Glomerular endothelial cell (primary cell): ENCODE measurements at places on chromosomes 1 and 21. TPM values are rescaled to one million over a fixed set of nuclear protein-coding genes. Genes with fewer than 3 reads are reported as not detected.

GRCh38 chr1:98364544-98364943 is 297.0 kb upstream of the SNX7 start:
- no peak for DNase-seq

DNA sequence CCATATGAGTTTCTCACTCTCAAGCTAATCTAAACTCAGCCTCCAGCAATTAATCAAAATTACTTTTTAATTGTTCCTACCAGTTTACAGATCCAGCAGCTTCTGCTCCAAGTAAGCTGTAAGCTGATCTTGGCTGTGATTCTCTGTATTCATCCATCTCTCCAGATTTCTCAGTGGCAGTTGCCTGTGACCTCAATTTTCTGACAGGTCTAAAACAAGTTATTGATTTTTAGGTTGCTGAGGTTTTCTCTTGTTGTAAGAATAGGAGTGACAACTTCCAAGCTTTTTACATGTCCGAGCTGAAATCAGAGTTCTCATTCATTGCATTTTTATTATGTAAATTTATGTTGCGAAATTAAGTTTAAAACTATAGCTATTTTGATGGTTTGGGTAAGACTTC is 1044.4 kb downstream of the PLA2G4A start:
- DNase-seq: no peak

DNA sequence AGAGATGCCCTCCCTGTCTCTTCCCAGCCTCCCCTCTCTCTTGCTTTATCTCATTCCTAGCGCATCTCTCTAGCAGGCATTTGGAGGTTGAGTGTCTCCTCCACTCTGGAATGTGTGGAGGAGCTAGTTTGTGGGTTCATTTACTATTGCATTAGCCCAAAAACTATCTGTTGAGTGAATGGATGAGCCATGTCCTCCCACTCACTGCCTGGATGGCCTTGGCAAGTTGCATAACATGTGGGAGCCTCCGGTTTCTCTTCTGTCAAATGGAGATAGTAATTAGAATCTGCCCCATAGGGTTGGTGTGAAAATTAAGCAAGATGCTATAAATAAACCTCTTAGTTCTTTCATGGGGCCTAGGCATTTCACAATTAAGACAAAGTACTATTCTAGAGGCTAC is 181.8 kb downstream of the KAZN start:
- DNase-seq: no peak

- DNase-seq: no peak
These were observed 22.0 kb downstream of the KIAA0319L start for GRCh38 chr1:35535243-35535642.

- DNase-seq: no peak
These were observed 27.6 kb upstream of the NBL1 start for GRCh38 chr1:19616489-19616888.

GRCh38 chr21:46662367-46662654 is 26.8 kb downstream of the PRMT2 start:
- DNase-seq: no peak

- DNase-seq: peak; percentile 18
These were observed 490.8 kb upstream of the ADGRL4 start for GRCh38 chr1:79497193-79497773.

DNA sequence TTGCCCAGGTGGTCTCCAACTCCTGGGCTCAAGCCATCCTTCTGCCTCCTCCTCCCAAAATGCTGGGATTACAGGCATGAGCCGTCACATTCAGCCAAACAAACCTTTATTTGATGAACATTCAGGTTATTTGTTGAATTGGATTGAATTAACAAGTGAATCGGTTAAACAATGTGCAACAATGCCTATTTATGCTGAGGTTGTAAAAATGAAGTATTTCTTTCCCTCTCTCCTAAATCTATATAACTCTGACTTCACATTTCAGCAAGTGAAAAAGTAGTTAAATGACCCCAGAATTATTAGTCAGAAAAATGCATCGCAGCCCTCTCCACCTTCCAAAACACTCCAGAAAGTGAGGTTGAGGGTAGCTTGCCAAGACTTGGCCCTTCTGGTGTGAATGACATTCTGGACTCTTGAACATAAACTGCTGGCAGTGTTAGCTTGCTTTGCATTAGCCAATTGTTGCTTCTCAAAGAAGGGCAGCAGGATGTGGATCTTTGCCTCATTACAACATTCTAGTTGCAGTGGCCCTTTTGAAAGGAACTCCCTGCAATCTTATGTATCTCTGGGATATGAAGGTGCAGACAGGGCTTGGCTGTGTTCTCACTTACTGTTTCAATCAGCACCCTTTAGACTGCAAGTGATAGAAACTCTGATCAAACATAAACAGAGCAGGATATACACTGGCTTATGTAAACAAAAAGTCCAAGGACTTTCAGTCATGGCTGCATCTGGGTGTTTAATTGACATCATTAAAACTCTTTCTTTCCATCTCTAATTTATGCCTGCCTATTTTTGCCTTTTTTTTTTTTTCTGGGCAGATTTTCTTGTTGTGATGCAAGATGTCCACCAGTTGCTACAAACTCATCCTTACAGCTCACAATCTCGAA is 22.4 kb downstream of the EDN2 start:
- no peak for DNase-seq

Gene LENEP
- not detected in 2 replicates for total RNA-seq
